ENCODE measurements at places on chromosomes 16 and 17.

DNA sequence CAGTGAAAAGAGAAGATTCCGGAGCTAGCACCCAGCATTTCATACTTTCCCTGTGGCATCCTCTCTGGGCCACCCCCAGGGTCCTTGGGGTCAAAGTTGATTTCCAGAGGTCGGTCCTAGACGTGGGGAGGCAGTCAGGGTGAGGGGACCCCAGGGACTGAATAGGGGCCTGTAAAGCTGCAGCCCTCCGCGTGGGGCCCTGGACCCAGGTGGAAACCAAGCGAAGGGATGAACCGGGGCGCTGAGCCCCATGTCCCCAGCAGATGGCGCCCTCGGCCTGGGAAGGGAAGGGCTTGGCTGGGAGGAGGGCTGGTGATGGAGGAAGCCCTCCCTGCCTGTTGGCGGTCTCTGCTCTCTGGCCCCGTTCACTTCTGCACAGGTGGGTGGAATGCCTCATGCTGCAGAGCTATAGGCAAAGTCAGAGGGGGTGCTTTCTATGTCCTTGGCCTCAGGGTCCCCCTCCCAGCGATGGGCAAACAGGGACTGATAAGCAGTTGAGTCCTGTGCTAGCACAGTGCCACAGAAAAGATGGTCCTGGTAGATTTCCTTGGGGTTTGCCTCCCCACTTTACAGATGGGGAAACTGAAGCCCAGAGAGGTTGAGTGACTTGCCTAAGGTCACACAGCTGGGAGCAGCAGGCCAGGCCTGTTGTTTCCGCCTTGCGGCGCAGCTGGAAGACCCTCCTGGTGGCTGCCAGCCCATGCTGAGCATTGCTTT, 163.4 kb upstream of the CIBAR2 start:
- DNase-seq = peak; percentile 91

- DNase-seq = no peak
These were observed 31.0 kb downstream of the CCT6B start for GRCh38 chr17:34930283-34930682.

- no peak for DNase-seq
These were observed 1.3 kb downstream of the METTL23 start for GRCh38 chr17:76727745-76728456.

DNA sequence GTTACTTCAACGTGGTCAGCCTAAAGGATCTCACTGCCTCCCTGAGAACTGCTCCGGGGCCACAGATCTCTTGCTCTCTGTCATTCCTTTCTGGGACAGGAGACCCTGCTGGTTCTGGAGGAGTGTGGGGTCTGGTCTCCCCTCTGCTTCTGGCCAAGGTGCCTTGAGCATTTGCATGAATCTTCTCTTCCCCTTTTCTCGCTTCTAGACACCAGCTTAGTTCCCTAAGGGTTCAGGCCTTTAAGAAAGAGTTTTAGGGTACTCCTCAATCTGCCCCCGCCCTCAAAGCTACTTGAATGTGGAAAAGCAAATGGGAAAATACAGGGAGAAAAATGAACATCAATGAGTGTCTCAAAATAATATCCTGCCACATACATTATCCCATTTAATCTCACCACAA, 48.1 kb downstream of the WSB1 start:
- no peak for DNase-seq

- DNase-seq = no peak
These were observed 4.0 kb downstream of the CEMP1 start for GRCh38 chr16:2527071-2527783.

DNA sequence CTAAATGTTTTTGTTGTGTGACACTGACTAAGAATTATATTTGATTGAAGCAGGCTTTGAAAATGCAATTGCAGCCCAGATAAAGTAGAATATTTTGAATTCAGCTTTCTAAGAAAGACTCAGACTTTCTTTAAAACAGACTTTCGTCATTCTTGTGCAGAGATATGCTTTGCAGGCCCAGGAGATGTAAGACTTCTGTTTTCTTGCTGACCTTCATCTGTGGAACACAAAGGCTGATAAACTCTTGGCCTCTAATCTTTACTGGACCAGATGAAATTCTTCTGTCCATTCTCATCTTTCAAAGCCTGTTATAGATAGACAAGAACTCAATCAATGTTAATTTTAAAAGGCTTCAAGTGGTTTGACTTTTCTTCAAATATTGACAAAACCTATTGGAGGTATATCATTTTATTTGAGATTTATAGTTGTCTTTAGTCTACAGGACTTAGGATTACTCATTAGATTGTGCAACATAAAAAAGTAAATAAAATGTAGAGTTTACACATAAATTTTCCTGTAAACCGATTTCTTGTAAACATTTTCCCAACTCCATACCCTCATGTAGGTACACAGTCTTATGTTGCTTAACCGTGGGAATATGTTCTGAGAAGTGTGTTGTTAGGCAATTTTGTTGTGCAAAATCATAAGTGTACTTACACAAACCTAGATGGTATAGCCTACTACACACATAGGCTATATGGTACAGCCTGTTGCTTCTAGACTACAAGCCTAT, 94.2 kb downstream of the MAP2K4 start:
- no peak for DNase-seq

DNA sequence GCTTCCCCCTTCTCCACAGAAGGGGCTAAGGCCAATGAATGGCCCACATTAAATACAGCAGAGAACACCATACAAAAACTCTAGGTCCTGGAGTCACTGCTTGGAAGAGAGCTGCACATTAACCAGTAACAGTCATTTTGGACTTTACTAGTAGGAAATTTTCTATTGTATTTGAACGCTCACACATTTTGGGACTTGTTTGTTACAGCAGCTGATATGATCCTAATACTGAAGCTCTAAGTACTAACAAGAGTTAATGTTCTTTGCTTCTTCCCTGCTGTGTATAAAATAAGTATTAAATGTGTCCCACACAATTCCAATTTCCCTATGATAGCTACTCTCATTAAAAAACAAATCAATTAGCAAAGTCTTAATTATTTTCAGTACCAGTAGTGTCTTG, 148.3 kb upstream of the IRX3 start:
- no peak for DNase-seq

DNA sequence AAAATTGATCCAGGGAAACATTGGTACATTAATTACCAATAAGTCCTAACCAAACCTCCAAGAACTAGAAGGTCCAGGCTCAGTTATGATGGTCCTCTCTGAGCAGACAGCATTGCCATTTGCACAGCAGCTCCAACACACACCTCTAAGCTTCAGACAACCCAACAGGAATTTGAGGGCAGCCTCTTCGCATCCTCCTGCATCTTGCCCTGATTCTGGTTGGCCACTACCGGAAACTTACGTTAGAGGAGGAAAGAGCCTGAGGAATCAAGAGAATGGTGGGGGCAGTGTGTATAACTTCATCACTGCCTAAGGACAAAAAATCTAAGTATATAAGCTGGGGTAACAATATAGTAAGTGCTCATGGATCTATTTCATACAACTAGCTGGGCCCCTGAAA, 15.7 kb downstream of the FAM117A start:
- DNase-seq = no peak

DNA sequence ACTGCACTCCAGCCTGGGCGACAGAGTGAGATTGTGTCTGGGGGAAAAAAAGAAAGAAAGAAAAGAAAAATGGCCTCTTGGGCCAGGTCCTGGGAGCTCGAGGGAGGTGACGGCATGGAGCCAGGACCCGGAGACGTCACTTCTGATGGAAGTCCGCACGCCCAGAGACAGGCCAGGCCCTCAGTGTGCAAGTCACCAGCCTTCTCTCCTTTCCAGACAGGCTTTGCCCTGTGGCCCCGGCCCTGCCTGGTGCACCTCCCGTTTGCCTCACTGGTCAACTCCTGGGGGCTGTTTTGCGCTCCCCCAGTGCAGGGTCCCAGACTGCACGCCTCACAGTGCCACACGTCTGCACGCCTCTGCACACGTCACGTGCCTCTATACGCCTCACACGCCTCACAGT, 44.1 kb downstream of the CBFA2T3 start:
- no peak for DNase-seq

- DNase-seq = no peak
These were observed 55.9 kb upstream of the CLEC18B start for GRCh38 chr16:74477226-74477625.

GRCh38 chr16:48999508-48999907, 282.1 kb downstream of the CBLN1 start:
- DNase-seq = no peak

DNA sequence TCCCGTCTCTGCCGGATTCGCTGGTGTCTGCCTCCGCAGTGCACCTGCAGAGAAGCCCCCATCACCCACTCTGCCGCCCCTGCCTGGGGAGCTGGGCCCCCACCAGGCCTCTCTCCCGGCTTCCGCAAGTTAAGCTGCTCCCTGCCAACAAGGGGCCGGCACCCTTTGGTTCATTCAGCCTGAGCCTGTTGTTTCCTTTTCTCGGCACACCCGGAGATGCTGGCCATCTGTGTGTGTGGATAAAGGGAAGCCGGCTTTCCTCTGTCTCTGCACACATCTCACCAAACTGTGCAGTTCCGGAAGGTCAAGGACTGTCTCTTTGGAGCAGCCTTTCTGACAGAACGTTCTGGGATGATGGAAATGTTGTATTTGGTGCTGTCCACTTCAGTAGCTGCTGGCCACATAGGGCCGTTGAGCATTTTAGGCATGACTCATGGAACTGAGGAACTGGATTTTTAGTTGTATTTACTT, 6.8 kb downstream of the MAPK8IP3 start:
- DNase-seq = no peak

GRCh38 chr17:17132746-17133145, 73.4 kb downstream of the PLD6 start:
- no peak for DNase-seq

- peak; percentile 67 for DNase-seq
These were observed 354 bp upstream of the ESRP2 start for GRCh38 chr16:68236137-68236825.

Measured in GM10248 (cell line).